Activated naive CD8-positive, alpha-beta T cell treated with anti-CD3 and anti-CD28 coated beads, Interleukin-2, amount 10 ng/mL, durations not matched to agents 7 days and 5 days (primary cell): ENCODE measurements at places on chromosomes 4 and X. TPM values are rescaled to one million over a fixed set of nuclear protein-coding genes. Genes with fewer than 3 reads are reported as not detected.

DNA sequence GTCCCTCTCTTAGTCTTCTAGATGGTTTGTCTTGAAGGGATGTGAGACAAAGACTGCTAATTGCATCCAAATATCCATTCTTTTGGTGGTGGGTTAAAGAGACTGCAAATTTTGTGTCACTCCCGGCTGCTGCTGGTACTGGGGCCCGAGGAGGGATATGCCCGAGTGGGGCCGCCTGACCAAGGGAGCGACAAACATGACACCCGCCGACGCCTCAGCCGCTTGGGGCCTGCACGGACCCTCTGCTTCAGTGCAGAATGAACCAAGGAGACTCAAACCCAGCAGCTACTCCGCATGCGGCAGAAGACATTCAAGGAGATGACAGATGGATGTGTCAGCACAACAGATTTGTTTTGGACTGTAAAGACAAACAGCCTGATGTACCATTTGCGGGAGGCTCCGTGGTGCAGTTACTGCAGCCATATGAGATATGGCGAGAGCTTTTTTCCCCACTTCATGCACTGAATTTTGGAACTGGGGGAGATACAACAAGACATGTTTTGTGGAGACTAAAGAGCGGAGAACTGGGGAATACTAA, 13.6 kb upstream of the ARX start:
- H3K27ac ChIP-seq = no peak overlapping the region
- H3K36me3 ChIP-seq = no peaks in the 10 kb centered on the region
- no peaks in the 10 kb centered on the region for H3K4me1 ChIP-seq
- peaks cover 22% of the 10 kb centered on the region for H3K27me3 ChIP-seq
- DNase-seq = no peak

Gene OR13H1
- not detected for total RNA-seq

- no peaks in the 10 kb centered on the region for H3K36me3 ChIP-seq
- no peak overlapping the region for H3K27ac ChIP-seq
- H3K4me1 ChIP-seq = no peaks in the 10 kb centered on the region
- H3K27me3 ChIP-seq = no peaks in the 10 kb centered on the region
- no peak overlapping the region for H3K4me3 ChIP-seq
Observed at GRCh38 chrX:43899878-43900815, 17.9 kb upstream of the MAOB start.

DNA sequence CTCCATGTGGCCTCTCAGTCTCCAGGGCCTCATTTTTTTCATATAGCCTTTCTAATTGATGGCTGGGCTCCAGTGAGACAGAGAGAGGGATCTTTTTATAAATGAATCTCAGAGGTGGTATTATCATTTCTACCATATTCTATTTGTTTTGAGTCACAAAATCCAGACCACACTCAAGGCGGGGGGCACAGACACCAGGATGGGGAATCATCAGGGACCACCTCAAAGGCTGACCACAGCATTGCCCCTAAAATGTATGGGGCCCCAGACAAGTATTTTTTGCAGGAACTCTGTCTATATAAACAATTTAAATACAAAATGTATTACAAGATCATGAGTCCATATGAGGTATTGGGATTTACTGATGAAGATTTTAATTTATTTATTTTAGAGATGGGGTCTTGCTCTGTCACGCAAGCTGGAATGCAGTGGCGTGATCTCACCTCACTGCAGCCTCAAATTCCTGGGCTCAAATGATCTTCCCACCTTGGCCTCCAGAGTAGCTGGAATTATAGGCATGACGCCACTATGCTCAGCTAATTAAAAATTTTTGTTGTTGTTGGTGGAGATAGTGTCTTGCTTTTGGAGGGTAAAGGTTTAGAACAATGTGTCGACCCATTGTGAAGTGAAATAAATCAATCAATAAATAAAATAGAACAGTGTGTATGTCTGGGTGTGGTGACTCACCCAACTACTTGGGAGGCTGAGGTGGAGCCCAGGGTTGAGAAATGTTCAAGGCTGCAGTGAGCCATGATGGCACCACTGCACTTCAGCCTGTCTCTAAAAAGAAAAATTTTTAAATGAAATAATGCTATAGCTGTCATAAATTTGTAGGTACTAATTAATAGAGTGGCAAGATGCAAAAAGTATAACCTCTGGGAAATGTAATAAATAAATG, 29.4 kb downstream of the WDR13 start:
- no peak overlapping the region for H3K27ac ChIP-seq
- no peak for DNase-seq
- H3K4me1 ChIP-seq = no peaks in the 10 kb centered on the region
- H3K36me3 ChIP-seq = no peaks in the 10 kb centered on the region

DNA sequence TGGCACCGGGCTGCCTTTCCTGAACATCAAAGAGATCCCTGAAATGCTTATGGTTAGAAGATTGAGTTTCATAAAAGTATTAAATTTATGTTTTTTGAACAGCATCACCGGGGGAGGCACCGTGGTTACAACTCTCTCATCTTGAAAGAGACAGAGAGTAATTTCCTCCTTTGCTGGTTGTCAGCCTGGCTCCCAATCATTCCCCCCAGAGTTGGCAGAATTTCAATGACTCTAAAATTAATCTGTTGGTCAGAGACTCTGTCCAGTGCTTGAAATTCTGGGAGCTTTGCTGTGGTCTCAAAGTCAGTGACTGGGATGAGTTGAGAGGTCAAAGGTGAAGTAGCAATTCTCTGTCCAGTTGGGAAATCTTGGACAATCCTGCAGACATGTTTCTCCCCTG, 135.9 kb downstream of the RAB28 start:
- H3K4me3 ChIP-seq = no peak overlapping the region
- no peak for DNase-seq
- H3K27ac ChIP-seq = no peak overlapping the region
- H3K4me1 ChIP-seq = no peaks in the 10 kb centered on the region
- H3K27me3 ChIP-seq = no peaks in the 10 kb centered on the region
- peaks cover 2% of the 10 kb centered on the region for H3K36me3 ChIP-seq

DNA sequence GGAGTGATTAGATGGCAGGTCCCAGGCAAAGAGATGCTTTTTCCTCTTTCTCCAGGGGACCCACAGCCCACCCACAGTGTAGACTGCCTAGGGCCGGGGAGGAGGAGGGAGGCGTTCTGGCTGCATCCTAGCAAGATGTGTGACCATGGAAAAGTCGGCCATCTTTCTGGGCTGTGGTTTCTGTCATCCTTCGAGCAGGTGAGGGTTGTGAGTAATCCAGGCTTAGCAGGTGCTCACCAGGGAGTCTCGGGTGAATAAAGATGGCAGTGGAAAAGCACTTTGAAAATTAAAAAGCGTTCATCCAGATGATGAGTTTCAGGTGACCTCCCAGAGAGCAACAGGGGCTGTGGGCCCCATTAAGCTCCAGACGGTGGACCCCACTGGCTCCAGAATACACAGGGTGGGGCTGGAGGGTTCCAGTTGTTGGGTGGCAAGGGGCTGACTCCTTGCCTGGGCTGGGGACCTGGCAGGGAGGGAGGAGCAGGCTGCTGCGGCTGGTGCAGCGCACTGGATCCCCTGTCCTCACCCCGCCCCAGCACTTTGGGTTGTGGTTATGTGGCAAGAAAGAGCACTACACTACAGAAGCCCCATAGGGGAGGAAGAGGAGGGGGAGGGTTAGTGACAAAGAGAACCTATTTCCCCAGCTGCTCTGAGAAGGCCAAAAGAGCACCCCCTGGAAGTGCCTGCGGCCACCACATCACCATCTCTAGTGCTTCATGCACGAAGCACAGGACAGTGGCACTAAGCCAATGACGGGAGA, 23.7 kb downstream of the ELF4 start:
- H3K27me3 ChIP-seq = no peaks in the 10 kb centered on the region
- peaks cover 38% of the 10 kb centered on the region for H3K4me1 ChIP-seq
- H3K36me3 ChIP-seq = peaks cover 14% of the 10 kb centered on the region
- DNase-seq = peak; percentile 71

Gene RGN
- total RNA-seq = not detected

Gene HPGDS
- total RNA-seq = not detected

Gene USP51
- total RNA-seq = 1.6 TPM

GRCh38 chr4:47996021-47996420, 20.5 kb downstream of the CNGA1 start:
- H3K27ac ChIP-seq = no peak overlapping the region
- H3K27me3 ChIP-seq = no peaks in the 10 kb centered on the region
- no peak for DNase-seq
- H3K36me3 ChIP-seq = peaks cover 3% of the 10 kb centered on the region
- H3K4me3 ChIP-seq = no peak overlapping the region

- no peak overlapping the region for H3K27ac ChIP-seq
- DNase-seq = no peak
- H3K27me3 ChIP-seq = peaks cover 14% of the 10 kb centered on the region
- H3K36me3 ChIP-seq = no peaks in the 10 kb centered on the region
- H3K4me1 ChIP-seq = no peaks in the 10 kb centered on the region
Observed at GRCh38 chr4:100063355-100063754, 113.3 kb upstream of the H2AZ1 start.

- no peak for DNase-seq
- no peak overlapping the region for H3K4me3 ChIP-seq
- no peak overlapping the region for H3K27ac ChIP-seq
- no peaks in the 10 kb centered on the region for H3K27me3 ChIP-seq
Observed at GRCh38 chr4:23770011-23770410, 119.8 kb downstream of the PPARGC1A start.

DNA sequence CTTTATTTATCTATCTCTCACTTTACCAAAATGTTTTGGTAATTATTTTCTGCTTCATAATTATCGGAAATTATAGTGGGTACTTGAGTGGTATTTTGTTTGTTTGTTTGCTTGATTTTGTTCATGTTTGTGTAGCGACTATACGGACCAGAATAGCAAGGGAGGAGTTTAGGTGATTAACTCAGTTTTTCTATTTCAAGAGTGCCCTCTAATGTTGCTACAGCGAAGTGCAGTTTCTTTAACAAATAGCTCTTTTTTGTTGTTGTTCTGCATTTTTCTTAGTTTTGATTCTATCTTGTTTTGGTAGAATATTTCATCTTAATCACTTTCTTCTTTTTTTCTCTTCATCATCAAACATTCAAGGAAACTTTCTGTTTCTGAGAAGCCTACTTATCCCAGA, 40.8 kb upstream of the QRFPR start:
- H3K27ac ChIP-seq = no peak overlapping the region
- H3K36me3 ChIP-seq = no peaks in the 10 kb centered on the region
- peaks cover 19% of the 10 kb centered on the region for H3K27me3 ChIP-seq
- no peak overlapping the region for H3K4me3 ChIP-seq
- no peaks in the 10 kb centered on the region for H3K4me1 ChIP-seq
- DNase-seq = no peak

- no peak overlapping the region for H3K27ac ChIP-seq
- H3K4me3 ChIP-seq = no peak overlapping the region
- H3K36me3 ChIP-seq = peaks cover 1% of the 10 kb centered on the region
- H3K27me3 ChIP-seq = no peaks in the 10 kb centered on the region
- no peaks in the 10 kb centered on the region for H3K4me1 ChIP-seq
- DNase-seq = no peak
Observed at GRCh38 chr4:86441175-86441936, 81.5 kb upstream of the MAPK10 start.

- no peaks in the 10 kb centered on the region for H3K36me3 ChIP-seq
- no peaks in the 10 kb centered on the region for H3K4me1 ChIP-seq
- H3K27me3 ChIP-seq = peaks cover 3% of the 10 kb centered on the region
Observed at GRCh38 chr4:138892483-138893407, 122.8 kb upstream of the NOCT start.

DNA sequence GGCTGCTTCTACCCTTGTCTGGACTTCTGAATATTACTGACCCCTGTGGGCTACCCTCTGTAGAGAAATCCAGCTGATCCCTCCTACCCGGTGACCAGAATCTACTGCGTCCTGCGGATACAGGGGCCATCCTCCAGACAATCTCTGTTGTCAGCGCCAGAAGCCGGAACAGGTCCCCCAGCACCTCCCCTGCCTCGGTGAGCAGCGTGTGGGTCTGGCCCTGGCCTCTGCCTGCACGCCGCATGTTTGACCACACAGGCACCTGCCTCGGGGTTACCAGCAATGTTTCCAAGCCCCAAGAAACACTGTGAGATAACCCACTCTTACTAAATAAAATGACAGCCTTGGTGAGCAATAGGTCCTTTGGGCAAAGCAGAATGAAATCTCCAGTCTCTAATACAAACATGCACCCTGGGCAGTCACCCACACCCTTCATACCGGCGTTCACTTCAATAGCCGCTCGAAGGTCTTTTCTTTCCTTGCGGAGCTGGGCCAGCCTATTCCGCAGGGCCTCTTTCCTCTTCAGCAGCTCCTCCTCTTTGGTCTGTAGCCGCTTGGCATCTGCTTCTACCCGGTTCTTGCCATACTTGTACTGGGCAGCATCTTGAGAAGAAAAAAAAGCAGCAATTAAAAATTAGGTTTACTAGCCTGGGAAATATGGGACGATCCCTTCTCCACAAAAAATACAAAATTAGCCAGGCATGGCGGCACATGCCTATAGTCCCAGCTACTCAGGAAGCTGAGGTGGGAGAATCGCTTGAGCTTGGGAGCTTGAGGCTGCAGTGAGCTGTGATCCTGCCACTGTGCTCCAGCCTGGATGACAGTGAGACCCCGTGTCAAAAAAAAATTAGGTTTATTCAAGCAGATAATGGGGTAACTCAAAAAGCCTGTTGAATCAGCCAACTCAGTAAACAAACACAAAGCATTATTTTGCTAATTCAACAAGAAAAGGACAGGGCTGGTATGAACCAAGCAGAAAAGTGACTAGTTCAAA, 165.1 kb downstream of the AFAP1 start:
- DNase-seq = no peak
- H3K27ac ChIP-seq = no peak overlapping the region
- peaks cover 2% of the 10 kb centered on the region for H3K27me3 ChIP-seq
- H3K4me3 ChIP-seq = no peak overlapping the region
- peaks cover 17% of the 10 kb centered on the region for H3K4me1 ChIP-seq
- H3K36me3 ChIP-seq = no peaks in the 10 kb centered on the region

DNA sequence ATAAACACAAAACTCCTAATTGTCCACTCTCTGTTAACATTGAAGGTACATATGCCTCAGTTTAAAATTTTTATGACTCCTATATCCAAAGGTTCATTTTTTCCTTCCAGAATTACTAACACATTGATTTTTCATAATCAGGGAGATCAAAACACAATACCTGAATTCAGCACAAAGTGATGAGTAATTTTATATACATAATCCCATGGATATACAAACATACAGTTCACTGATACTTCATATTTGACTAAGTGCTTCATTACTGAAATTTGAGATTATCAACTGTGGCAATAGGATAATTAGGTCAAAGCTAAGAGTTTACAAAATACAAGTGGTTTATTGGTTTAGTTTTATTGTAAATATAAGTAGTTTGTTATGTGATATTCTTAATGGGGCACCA, 176.2 kb upstream of the PRPS2 start:
- no peak overlapping the region for H3K27ac ChIP-seq
- H3K4me1 ChIP-seq = no peaks in the 10 kb centered on the region
- DNase-seq = no peak
- H3K36me3 ChIP-seq = no peaks in the 10 kb centered on the region
- no peaks in the 10 kb centered on the region for H3K27me3 ChIP-seq
- no peak overlapping the region for H3K4me3 ChIP-seq

- DNase-seq = no peak
- H3K27me3 ChIP-seq = no peaks in the 10 kb centered on the region
- H3K4me1 ChIP-seq = no peaks in the 10 kb centered on the region
- no peaks in the 10 kb centered on the region for H3K36me3 ChIP-seq
- no peak overlapping the region for H3K4me3 ChIP-seq
- no peak overlapping the region for H3K27ac ChIP-seq
Observed at GRCh38 chr4:20017070-20017776, 234.5 kb upstream of the SLIT2 start.
